Suprapubic skin (tissue), 4 donors: ENCODE measurements at places on chromosomes 6 and 20.

GRCh38 chr6:11232770-11233626 is 530 bp upstream of the NEDD9 start:
- no peak for DNase-seq
- peaks cover 66% of the 10 kb centered on the region for H3K4me1 ChIP-seq
- peak overlapping the region; percentile 92 for H3K27ac ChIP-seq
- H3K27me3 ChIP-seq, result no peaks in the 10 kb centered on the region

DNA sequence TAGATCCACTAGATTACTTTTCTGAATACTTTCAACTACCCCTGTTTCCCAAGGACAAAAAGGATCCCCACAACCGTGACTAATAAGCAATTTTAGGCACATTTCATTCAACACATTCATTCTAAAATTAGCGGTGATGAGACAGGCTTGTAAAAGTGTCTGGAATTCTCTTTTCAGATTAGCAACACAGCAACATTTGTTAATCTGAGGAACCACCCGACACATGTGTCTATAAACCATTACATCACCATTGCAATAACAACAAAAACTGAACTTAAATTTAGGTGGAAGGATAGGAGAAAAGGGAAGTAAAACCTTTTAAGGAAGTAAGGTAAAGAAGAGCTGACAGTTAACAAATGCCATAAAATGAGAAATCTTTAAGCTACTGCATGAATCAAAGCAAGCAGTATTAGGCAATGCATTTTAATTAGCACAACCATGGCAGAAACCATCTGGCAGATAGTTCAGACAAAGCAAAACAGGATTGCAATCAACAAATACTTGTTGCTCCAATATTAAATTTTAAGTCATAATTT is 49.1 kb downstream of the MAP3K7 start:
- no peaks in the 10 kb centered on the region for H3K4me1 ChIP-seq
- H3K27me3 ChIP-seq, result no peaks in the 10 kb centered on the region
- H3K27ac ChIP-seq, result no peak overlapping the region
- H3K36me3 ChIP-seq, result peaks cover 36% of the 10 kb centered on the region

- no peaks in the 10 kb centered on the region for H3K4me1 ChIP-seq
- H3K36me3 ChIP-seq, result no peaks in the 10 kb centered on the region
- no peak for DNase-seq
- no peak overlapping the region for H3K27ac ChIP-seq
These were observed 124.1 kb downstream of the GRIK2 start for GRCh38 chr6:101517632-101518031.

GRCh38 chr20:57809661-57810172 is 99.9 kb upstream of the PMEPA1 start:
- H3K4me1 ChIP-seq, result peaks cover 14% of the 10 kb centered on the region
- no peaks in the 10 kb centered on the region for H3K36me3 ChIP-seq
- H3K4me3 ChIP-seq, result no peak overlapping the region

DNA sequence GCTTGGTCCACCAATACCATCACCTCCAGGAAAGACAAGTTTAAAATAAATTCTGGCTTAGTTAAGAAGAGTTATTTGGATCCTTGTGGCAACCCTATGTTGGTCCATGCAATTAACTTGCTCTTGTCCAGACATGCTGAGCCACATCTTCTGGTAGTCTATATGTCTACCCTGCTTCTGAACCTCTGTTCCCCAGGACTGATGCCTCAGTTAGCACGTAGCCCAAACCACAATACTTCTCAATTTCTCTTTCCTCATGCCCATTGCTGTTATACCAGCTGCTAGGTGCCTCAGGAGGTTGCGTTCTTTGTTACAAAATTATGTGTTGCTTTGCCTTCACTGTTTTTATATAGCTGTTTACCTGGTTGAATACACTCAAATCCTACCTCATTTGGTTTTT is 116.4 kb upstream of the KCNQ5 start:
- H3K4me3 ChIP-seq, result no peak overlapping the region
- H3K36me3 ChIP-seq, result no peaks in the 10 kb centered on the region
- no peak for DNase-seq
- H3K27ac ChIP-seq, result no peak overlapping the region
- H3K4me1 ChIP-seq, result no peaks in the 10 kb centered on the region

GRCh38 chr6:29845405-29846006 is 17.9 kb downstream of the HLA-G start:
- H3K4me1 ChIP-seq, result no peaks in the 10 kb centered on the region
- no peak overlapping the region for H3K27ac ChIP-seq
- no peak for DNase-seq
- H3K4me3 ChIP-seq, result no peak overlapping the region
- H3K36me3 ChIP-seq, result no peaks in the 10 kb centered on the region

DNA sequence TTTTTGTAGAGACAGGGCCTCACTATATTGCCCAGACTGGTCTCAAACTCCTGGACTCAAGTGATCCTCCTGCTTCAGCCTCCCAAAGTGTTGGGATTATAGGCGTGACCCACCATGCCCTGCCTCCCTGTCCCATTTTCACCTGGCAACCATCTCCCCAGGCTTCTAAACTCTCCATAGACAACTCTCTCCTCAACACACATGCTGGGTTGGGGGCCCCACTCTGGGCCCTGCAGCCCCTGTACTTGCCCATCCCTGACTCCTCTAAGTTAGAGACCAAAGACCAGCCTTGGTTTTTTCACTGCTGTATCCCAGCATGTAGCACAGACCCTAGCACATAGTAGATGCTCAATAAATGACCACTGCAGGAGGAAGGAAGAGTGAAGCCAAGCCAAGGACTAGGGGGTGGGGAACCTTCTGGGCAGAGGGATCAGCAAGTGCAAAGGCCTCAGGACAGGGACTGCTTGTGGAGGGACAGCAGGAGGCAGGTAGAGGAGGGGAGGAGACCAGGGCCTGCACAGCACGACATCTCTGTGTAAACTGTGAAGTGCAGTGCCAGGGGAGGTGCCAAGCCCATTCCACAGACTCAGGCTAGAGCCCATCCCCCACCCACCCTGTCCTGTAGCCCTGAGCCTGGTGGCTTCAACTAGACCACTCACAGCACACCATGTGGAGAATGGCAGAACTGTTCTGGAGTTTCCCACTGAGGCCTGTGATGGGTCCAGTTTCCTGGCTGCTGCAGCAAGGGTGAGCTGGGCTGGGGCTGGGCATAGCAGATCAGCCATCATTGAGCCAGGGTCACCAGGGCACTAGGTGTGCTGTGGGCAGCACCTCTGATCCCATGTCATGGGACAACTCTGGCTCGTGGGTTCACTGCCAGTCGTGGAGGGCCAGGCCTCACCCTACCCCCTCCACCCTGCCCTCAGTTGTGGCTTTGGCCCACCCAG is 3.4 kb upstream of the SRC start:
- no peaks in the 10 kb centered on the region for H3K36me3 ChIP-seq
- H3K4me3 ChIP-seq, result no peak overlapping the region
- H3K27me3 ChIP-seq, result no peaks in the 10 kb centered on the region
- H3K4me1 ChIP-seq, result peaks cover 35% of the 10 kb centered on the region
- H3K27ac ChIP-seq, result no peak overlapping the region

DNA sequence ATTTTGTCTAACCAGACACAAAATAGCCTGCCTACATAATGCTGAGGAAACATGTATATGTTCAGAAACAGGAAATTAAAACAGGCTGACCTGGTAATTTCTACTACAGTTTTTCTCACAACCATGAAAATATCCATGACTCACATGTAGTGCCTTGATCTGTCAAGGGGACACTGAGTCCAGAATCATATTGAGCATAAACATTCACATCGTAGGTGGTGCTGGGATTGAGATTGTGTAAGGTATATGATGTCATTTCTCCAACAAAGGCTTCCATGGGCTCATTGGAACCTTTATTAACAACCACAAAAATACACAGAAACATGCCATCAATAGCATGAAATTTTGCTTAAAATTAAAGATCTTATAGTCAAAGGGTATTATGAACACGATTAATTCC is 80.9 kb downstream of the COL12A1 start:
- H3K27ac ChIP-seq, result no peak overlapping the region
- no peaks in the 10 kb centered on the region for H3K27me3 ChIP-seq
- H3K4me3 ChIP-seq, result no peak overlapping the region
- H3K36me3 ChIP-seq, result peaks cover 13% of the 10 kb centered on the region
- DNase-seq, result no peak
- no peaks in the 10 kb centered on the region for H3K4me1 ChIP-seq

GRCh38 chr6:75932067-75932466 is 140.4 kb downstream of the IMPG1 start:
- peaks cover 9% of the 10 kb centered on the region for H3K4me1 ChIP-seq
- no peaks in the 10 kb centered on the region for H3K27me3 ChIP-seq
- no peak for DNase-seq
- no peaks in the 10 kb centered on the region for H3K36me3 ChIP-seq
- H3K4me3 ChIP-seq, result no peak overlapping the region
- no peak overlapping the region for H3K27ac ChIP-seq

GRCh38 chr6:30219244-30219643 is 6.0 kb upstream of the TRIM26 start:
- H3K36me3 ChIP-seq, result no peaks in the 10 kb centered on the region
- H3K27ac ChIP-seq, result no peak overlapping the region
- peaks cover 3% of the 10 kb centered on the region for H3K4me1 ChIP-seq
- H3K27me3 ChIP-seq, result no peaks in the 10 kb centered on the region
- H3K4me3 ChIP-seq, result no peak overlapping the region

DNA sequence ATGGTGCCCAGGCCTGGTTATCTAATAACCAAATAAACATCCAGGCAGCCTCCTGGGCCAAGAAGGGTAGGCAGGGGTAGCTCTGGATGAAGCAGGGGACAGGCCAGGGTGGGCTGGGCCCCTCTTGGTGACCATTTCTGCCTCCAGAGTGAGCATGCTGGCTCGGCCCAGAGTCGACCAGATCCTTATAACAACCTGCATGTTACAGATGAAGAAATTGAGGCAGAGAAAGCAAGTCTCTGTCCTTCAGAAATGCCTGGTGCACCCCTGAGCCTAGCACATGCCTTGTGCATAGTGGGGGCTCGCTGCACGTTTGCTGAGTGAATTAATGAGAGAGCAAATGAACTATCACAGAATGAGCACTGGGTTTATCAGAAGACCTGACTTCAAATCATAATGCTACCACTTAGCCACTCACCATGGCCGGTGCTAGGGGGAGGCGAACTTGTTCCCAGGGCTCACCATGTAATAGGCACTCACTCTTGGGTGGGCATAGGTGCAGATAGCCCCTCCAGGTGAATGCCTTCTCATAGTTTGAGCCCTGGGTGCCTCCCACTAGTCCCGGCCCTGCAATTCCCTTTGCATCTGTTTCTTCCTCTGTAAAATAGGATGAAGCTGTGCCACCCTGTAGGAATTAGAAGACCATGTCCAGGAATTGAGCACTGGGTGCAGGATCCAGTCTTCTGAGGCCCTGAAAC is 3.8 kb upstream of the APCDD1L start:
- DNase-seq, result no peak
- peaks cover 12% of the 10 kb centered on the region for H3K4me1 ChIP-seq
- peaks cover 23% of the 10 kb centered on the region for H3K27me3 ChIP-seq
- H3K27ac ChIP-seq, result no peak overlapping the region
- no peak overlapping the region for H3K4me3 ChIP-seq
- H3K36me3 ChIP-seq, result no peaks in the 10 kb centered on the region

DNA sequence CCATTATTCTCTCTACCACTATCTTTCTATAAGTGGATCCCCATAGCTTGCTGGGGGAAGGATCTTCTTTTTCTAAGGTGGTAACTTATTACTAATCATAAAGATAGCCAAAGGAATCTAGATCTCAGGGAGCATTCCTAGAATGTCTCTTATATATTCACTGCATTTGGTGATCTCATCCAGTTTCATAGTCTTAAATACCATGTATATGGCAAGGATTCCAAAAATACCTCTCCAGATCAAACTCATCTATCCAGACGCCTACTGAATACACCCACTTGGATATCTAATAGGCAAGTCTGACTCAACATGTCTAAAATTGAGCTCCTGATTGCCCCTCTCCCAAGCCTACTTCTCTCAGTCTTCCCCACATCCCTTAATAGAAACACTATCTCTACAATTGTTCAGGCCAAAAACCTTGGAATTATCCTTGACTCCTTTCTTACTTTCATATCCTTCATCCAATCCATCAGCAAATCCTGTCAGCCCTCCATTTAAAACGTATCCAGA is 264.4 kb downstream of the HACE1 start:
- no peaks in the 10 kb centered on the region for H3K4me1 ChIP-seq
- no peak overlapping the region for H3K27ac ChIP-seq
- H3K4me3 ChIP-seq, result no peak overlapping the region
- H3K36me3 ChIP-seq, result no peaks in the 10 kb centered on the region
- no peaks in the 10 kb centered on the region for H3K27me3 ChIP-seq

- H3K27me3 ChIP-seq, result no peaks in the 10 kb centered on the region
- H3K36me3 ChIP-seq, result no peaks in the 10 kb centered on the region
- no peak for DNase-seq
- no peak overlapping the region for H3K4me3 ChIP-seq
- H3K4me1 ChIP-seq, result peaks cover 4% of the 10 kb centered on the region
These were observed 14.4 kb upstream of the TTPAL start for GRCh38 chr20:44461142-44461802.

DNA sequence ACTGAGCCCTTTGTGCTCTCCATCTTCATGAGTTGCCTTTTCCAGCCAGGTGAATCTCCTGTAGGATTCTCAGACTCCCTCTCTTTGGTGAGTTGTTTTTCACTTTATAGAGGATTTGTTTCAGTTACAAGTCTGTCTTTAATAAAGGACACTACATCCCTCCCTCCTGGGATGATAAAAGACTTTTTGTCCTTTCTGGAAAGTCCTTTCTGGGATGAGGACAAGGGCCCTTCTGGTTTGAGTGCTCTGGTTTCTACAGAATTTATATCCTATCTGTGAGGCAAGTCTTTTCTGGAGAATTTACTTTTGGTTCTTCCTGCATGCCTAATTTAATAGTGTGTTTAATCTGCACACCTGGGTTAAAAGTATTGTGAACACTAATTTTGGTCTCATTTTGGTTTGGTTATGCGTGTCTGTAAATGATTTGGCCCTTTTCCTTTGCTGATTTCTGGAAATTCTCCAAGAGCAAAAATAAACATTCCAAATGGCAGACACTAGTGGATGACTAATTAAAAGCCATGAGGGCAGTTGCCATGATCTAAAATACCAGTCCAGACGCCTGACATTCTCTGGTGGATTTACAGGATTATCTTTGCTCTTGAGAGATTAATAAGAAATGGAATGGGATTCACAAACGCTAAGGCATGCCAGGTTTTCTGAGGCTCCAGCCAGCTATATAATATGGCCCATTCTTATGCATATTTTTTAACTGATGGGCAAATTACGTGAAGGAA is 44.8 kb downstream of the TCP11 start:
- H3K4me1 ChIP-seq, result peaks cover 32% of the 10 kb centered on the region
- H3K27me3 ChIP-seq, result no peaks in the 10 kb centered on the region
- H3K27ac ChIP-seq, result peak overlapping the region; percentile 16
- H3K36me3 ChIP-seq, result peaks cover 3% of the 10 kb centered on the region
- DNase-seq, result no peak

- peaks cover 33% of the 10 kb centered on the region for H3K4me1 ChIP-seq
- H3K36me3 ChIP-seq, result peaks cover 9% of the 10 kb centered on the region
These were observed 42.4 kb downstream of the HFE start for GRCh38 chr6:26129656-26130055.

- no peaks in the 10 kb centered on the region for H3K27me3 ChIP-seq
- no peak overlapping the region for H3K27ac ChIP-seq
- no peak overlapping the region for H3K4me3 ChIP-seq
- no peaks in the 10 kb centered on the region for H3K4me1 ChIP-seq
These were observed 9.6 kb downstream of the C6orf136 start for GRCh38 chr6:30656513-30656912.
